ENCODE measurements at places on chromosomes 5 and 9. TPM values are rescaled to one million over a fixed set of nuclear protein-coding genes. Genes with fewer than 3 reads are reported as not detected.

GRCh38 chr5:1180096-1180495 is 21.3 kb upstream of the SLC6A19 start:
- DNase-seq = no peak

DNA sequence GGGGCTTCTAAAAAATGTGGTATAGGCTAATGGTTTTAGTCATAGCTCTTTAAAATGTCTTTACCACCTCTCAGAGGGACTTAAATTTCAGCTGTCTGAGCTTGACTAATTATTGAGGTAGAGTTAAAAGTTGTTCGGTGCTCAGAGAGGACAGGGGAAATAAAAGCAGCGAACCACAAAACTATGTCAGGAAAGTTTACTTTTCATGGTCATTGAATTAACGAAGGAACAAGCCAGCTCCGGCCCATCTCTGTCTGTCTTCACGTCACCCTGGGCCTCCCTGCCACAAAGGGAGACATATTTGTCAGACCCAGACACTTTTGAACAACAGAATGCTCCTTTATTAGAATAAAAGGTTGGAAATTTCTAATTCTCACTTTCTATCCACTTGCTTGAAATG is 98.8 kb upstream of the EFNA5 start:
- no peak for DNase-seq

The SLIT3 gene
- total RNA-seq = 16.6 TPM

DNA sequence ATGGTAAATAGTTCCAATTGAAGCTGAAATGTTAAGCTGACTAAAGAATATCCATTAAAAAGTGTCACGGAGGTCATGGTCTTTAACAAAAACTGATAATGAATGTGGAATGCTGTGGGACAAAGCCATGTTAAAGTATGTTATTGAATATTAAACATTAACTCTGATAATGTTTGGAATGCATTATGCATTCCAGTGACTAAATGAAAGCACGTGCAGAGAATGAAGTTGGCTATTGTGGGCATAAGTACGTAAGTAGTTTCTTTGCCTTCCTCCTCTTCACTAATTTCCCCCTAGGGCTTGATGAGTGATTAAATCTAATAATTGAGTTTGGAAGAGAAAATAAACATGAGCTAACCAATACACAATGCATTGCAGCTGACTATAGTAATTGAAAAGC is 640.4 kb upstream of the CDH10 start:
- DNase-seq = no peak

- no peak for DNase-seq
Observed at GRCh38 chr9:119044806-119045205, 324.4 kb downstream of the BRINP1 start.

GRCh38 chr5:14445013-14445412 is 136.6 kb upstream of the OTULINL start:
- no peak for DNase-seq
